ENCODE measurements at places on chromosomes 1 and 21.

DNA sequence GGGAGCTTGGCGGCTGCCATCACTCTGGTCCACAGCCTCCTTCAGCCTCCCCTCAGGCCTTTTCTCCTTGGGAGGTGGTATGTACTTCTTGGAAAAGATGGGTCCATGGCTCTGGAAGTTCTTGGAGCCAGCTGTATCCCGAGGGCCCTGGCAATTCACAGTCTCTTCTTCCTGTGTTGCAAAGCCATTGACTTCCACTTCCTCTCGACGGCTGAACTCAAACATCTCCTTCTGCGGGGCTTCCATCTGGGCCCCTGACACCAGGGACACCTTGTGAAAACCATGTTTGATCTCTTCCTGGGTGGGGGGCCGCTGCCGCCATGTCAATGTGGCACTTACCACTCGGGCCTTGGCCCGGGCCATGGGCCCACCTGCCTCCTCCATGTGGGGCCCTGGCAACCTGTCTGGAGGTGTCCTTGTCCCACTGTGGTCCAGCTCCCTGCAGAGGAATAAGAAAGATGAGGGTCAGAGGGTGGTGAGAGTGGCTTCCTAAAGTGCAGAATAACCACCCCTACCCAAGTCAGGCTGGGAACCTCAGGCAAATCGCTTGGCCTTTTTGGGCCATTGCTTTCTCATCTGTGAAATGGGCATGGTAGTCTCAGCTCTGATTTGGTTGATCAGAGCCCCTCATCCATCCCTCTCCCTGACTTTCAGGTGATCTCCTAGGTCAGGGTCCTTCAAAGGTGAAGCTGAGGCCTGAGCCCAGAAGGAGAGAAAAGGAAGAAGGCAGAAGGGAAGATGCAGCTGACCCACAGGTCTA is 7.5 kb downstream of the CRYBG2 start:
- no peak for DNase-seq

GRCh38 chr1:85894651-85895050 is 186.4 kb upstream of the ZNHIT6 start:
- DNase-seq: no peak

- DNase-seq: no peak
Observed at GRCh38 chr1:181583598-181583997, 100.3 kb downstream of the CACNA1E start.

GRCh38 chr21:43921571-43921978 is 56.6 kb downstream of the AGPAT3 start:
- no peak for DNase-seq

DNA sequence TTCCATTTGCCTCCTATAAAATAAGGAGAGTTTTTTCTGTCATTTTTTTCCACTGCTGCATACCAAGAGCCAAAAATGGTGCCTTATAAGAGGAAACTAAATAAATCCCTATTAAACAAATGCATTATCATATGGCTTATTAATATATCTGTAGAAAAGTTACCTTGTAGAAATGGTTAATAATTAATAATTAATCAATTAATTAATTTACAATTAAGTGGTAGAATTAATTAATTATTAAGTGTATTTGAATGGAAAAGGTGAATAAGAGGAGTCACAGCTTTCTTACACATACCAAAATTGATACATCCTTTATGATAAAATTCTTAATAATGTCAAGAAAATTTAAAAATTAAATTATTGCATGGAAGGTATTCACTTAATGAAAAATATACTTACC is 35.6 kb upstream of the RGS18 start:
- no peak for DNase-seq

DNA sequence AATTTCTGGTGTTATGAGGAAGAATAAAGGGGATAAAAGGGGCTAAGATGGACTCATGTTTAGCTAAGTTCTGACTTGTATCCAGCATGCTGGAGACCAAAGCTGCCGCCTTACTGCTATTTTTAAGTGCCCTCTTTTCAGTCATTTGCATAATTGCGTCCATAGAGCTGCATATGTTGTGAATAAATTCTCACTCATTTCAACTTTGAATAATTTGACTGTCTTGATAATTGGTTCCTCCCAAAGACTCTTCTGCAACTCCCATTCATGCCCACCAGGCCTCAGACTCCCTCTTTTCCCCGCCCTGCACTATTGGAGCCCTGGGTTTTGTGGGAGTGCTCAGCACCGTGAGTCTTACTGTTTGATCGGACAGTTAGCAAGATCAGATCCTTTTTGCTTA is 45.0 kb downstream of the KIAA0040 start:
- DNase-seq: no peak

DNA sequence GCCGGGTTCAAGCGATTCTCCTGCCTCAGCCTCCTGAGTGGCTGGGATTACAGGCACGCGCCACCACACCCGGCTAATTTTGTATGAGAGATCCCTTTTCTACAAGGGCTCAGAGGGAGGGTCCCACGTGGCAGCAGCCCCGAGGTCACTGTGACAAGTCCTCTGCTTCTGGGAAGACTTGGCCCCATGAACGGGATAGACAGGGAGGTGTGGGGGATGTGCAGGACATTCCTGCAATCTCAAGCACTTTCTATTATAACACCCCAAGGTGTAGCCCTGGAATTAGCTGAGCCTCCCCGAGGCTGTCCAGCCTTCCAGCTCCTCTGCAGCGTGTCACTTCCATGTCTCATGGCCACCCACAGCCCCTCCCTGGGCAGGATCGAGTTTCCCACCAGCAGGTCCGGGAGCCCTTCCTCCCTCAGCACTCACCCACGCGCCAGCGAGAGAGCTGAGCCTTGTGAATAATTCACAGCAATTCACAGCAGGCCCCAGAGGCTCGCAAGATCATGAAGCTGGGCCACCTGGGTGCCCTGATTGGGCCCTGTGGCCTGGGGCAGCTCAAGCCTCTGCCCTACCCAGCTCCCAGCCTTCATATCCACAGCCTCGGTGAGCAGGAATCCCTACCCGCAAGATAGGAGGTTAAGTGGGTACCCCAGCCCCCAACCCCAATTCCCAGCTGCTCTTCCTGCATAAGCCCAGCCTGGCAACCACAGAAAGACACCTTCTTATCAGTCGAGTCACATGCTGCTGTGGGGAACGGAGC is 22.8 kb upstream of the RNU1-4 start:
- no peak for DNase-seq

DNA sequence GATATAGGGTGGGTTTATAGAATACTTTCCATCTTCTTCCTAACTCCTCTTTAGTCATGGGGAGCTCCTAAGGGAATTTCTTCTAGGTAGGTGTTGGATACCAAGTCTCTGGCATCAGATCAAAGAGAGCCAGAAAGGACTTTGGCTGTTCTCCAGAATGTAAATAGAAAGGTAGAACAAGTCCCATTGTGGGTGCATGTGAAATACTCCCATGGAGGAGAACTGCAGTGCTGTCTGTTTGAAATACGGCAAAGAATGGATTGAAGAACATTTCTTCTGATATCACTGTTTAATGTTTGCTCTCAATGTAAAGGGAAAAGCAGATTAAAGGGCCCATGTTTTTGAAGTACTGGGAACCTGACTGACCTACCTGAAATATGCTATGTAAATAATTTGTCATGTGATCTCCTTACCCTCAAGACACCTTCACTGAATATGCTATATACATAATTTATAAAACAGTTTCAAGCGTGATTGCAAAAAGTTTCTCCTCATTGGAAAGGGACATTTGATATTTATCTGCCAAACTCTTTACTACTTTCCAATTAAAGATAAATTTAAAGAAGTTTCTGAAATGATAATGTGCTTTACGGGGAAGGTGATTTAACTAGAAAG is 65.9 kb downstream of the LAMC1 start:
- no peak for DNase-seq

Measured in stimulated activated CD8-positive, alpha-beta memory T cell treated with anti-CD3 and anti-CD28 coated beads, Interleukin-15, amount 100 ng/mL, for 48 hours (primary cell).